ENCODE measurements at places on chromosomes 5 and 9.

DNA sequence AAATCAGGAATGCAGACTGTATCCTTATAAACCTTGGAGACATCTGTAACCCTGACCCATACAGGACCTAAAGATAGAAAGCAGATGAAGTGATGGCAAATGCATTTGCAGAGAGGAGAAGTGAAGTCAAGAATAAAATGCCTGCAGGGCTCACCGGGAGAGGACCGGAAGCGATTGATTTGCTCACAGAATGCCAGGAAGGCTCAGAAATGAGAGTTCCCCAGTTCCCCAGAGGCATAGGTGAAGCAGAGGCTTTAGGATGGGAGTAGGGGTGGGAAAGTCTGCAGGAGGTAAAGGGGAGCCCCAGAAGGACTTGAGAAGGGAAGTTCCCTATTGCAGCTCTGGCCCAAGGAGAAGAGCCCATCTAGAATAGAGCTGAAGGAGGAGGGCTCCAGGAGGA, 63.9 kb upstream of the TNFAIP8 start:
- DNase-seq, result no peak

DNA sequence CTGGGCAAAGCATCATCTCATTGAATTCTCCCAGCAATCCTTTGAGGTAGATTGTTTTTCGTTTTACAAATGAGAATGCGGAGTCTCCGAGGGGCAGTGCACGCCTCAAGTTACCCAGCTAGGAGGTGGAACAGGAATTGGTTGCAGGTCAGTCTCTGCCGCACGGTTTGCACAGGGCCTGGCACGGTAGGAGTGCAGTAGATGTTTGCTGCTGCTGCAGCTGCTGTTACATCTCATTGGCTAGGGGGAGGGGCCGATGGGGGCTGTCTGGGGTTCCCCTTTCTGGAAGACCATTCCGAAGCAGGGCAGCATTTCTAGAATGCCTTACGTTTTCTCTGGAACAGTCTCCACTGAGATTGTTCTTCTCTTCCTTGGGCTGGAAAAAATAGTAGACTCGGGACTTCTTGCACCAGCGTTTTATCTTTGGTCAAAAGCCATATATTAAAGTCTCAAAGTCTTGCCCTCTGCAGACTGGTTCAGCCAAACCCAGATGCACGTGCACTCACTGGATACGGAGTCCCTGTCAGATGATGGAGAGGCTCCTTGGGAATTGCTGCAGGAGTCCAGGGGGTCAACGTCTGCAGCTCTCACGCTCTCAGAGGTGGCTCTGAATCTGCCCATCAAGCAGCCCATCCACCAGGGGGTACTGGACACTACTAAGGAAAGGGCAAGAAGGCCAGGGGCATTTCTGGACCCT, 1.2 kb downstream of the USP20 start:
- peak; percentile 73 for DNase-seq

- no peak for DNase-seq
Measured at GRCh38 chr5:38808666-38809343, 37.0 kb upstream of the OSMR start.

DNA sequence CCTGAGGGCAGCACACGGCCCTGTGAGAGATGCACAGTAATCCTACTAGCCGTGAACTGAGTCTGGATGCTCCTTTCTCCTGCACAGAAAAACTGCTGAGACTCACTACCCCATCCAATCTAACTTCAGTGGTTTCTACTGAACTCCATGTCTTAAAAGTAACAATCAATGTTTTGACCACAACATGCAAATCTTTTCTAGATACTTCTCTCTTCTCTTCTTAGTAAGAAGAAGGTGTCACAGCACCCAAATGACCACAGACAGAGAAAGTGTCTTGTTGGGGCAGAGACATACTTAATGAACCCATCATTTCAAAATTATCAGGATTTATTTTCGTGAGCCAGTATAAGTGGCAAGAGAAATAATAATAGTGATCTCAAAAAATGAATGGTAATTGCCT, 285.8 kb upstream of the MEF2C start:
- no peak for DNase-seq

DNA sequence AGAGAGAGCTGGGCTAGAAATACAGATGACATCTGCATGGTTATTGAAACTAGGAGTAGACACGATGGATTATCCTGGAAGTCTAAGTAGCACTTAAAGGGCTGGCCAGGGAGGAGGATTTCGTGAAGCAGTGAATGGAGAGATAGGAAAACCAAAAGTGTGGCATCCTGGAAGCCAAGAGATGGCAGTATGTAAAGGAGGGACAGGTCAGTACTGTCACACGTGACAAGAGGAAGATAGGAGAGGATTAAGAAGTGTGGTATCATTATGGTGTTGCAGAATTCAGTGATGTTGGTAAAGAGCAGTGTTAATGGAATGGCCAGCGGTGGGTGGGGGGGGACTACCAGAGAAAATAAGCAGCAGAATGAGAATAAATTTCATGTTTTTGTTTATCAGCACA, 11.7 kb downstream of the RAD23B start:
- no peak for DNase-seq

- DNase-seq, result no peak
Measured at GRCh38 chr5:107119656-107120055, 551.1 kb downstream of the EFNA5 start.

DNA sequence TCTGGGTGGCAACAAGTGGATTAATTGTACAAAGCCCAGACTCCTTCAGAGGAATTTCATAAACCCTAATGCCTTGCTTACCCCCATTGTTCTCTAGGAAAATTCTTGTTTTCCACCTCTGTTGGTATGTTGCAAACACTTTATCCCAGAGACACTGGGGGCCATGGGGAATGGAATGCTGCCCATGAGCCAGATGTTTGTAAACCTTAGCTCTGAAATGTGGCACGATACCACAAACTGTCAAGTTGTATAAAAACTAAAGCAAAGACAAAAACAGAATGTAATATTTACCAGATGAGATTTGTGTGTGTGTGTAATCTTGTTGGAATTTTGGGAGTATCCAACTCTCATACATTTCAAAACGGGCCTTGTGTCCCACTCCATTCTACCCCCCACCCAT, 465.0 kb downstream of the EBF1 start:
- DNase-seq, result no peak

DNA sequence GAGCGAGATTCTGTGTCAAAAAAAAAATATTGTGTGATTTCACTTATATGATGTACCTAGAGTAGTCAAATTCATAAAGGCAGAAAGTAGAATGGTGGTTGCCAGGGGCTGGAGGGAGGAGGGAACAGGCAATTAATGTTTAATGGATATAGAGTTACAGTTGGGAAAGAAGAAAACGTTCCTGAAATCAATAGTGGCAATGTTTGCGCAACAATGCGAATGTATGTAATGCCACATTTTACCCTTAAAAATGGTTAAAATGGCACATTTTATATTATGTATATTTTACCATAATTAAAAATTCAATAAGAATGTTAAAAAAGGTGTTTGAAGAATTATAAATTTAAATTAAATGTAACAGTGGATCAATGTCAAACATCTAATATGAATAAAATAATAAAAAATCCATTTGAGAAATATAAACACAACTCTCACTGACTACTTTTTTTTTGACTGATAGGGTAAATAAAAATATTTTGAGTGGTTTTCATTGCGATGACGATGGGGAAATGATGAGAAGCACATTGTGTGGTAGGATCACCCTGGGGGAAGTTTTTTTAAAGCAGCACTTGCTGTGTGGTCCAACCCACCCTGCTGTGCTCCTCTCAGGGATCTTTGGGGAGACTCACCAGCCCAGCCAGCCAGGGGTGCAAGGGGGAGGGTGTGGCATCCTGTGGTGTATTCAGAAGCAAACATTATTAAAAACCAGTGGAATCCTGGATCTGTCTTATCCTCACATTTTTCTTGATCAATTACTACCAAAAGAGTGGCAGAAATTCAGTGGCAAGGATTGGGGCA, 4.3 kb downstream of the FYB1 start:
- DNase-seq, result no peak

GRCh38 chr5:32231241-32231640, 57.1 kb upstream of the GOLPH3 start:
- no peak for DNase-seq

DNA sequence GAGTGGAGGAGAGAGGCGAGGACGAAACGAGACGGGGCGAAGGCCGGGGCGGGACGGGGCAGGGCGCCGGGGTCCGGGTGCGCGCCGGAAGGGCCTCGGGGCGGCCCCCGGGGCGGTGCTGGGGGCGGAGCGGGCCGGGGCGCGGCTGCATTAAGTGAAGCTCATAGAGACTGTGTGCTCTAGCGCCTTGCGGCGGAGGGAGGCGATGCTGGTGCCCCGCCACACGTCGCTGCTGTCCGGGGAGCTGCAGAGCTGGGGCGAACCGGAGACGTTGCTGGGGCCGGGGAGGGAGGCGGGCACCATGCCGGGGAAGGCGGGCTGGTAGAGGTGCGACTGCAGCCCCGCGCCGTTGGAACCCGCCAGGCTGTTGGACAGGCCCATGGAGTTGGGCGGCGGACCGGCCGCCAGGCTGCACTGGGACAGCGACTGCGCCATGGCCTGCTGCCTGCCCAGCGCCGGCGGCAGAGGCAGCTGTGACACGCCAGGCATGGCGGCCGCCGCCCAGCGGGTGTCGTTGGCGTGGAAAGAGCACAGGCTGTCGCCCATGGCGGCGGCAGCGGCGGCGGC, 8.3 kb downstream of the OTP start:
- peak; percentile 75 for DNase-seq

DNA sequence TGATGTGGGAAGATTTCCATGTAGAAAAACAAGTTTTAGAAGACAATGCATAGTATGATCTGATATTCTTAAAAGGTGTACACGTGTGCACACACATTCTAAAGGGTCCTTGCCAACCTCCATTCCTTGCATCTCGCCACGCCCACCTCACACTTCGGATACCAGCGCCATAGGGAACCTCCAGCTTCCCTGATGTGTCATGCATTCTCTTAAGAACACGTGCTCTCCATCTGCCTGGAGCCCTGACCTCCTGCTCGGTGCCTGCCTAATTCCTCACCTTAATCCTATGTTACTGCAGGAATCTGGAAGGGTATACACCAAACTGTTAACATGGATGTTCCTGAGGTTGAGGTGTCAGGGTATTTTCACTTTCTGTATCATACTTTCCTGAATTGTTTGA, 63.1 kb downstream of the PTCD2 start:
- DNase-seq, result no peak

DNA sequence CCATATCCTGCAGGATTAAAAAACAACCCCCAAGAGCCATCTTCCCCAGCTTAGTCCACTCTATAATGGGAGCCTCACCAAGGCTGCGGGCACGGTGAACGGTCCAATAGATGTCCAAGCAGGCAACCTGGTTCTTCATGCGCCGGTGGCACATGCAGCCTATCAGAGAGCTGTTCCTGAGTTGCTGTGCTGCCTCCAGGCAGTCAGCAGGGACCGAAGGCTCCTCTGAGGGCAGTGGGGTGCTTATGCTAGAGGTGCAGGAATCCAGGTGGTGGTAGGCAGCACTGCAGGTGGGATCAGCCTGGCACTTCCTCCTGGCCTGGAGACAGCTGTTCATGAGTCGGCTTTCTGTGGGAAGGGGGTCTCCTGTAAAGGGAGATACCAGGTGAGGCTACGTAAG, 10.2 kb downstream of the GFRA3 start:
- DNase-seq, result no peak

DNA sequence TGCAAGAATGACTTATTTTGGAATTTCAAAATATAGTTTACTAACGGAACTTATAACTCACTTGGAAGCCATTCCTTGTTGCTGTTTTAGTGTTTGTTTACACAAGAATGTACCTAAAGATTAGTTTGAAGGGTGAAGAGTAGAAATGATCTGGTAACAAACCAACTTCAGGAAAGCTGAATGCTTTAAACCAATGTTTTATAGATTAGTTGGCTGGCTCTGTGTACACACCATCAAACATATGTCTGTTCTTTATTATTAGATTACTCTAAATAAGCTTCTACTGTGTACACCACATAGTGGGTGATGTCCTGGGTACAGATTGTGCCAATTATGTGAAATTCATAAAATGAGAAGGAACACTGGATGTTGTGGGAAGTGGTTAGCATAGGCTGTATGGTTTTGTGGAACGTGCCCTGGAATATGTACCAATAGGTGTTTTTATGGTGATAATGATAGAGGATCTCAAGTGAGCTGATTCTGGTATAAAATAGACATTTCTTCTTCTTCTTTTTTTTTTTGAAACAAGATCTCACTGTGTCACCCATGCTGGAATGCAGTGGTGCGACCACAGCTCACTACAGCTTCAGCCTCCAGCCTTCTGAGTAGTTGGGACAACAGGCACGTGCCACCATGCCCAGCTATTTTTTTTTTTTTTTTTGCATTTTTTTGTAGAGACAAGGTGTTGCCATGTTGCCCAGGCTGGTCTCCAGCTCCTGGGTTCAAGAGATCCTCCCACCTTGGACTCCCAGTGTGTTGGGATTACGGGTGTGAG, 109.3 kb upstream of the DHFR start:
- no peak for DNase-seq

- DNase-seq, result no peak
Measured at GRCh38 chr9:128886211-128886891, 4.4 kb downstream of the LRRC8A start.

- DNase-seq, result no peak
Measured at GRCh38 chr9:2128618-2129017, 113.5 kb downstream of the SMARCA2 start.

- DNase-seq, result no peak
Measured at GRCh38 chr5:72468024-72468423, 39.2 kb downstream of the ZNF366 start.

DNA sequence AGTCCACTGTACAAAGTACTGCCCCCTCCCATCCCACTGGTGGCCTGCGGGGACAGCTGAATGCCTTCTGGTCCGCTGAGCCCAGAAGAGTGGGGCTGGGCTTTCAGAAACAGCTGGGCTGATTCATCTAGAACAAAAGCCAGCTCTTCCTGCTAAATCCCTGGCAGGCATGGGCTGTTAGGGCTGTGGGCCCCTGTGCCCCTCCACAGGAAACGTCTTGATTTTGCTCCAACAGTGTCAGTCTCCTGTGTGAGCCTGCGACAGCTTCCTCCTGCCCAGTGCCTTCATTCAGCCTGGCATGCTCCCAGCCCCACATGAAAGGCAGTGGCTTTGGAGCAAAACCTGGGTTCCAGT, 6.9 kb upstream of the GSN start:
- DNase-seq, result no peak

- no peak for DNase-seq
Measured at GRCh38 chr5:143274952-143275351, 128.5 kb downstream of the NR3C1 start.

DNA sequence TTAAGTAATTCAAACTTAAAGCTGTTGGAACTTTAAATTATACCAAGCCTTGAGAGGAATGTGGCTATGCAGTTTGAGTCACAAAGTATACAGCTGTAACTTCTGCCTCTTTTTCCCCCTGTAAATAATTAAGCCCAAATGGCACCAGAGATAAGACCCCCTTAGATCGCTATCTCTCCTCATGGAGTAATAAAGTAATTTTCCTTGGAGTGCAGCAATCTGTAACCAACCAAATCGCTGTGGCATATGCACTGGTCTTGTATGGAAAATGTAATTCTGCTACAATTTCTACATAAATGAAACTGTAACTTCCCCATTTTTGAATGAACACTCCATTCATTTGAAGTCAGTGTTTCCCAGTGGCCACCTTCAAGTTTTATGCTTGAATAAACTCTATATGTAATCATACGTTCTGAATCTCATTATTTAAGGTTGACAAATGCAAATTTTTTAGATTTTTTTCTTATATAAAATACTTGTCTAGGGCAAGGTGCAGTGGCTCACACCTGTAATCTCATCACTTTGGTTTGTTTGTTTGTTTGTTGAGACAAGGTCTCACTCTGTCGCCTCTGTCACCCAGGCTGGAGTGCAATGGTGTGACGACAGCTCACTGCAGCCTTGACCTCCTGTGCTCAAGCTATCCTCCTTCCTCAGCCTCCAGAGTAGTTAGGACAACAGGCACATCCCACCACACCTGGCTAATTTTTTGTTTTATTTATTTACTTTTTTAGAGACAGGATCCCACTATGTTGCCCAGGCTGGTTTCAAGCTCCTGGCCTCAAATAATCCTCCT, 12.3 kb downstream of the SUSD1 start:
- DNase-seq, result no peak

GRCh38 chr5:75037106-75037505, 15.3 kb downstream of the GCNT4 start:
- no peak for DNase-seq

Data from activated CD8-positive, alpha-beta memory T cell treated with anti-CD3 and anti-CD28 coated beads for 24 hours (primary cell).